NCI-H2171 treated with DMSO at 0.1 percent for 48 hours (cell line): ENCODE measurements at places on chromosomes 2 and 18.

- no peak for DNase-seq
These were observed 59.5 kb upstream of the ID2 start for GRCh38 chr2:8622199-8622911.

DNA sequence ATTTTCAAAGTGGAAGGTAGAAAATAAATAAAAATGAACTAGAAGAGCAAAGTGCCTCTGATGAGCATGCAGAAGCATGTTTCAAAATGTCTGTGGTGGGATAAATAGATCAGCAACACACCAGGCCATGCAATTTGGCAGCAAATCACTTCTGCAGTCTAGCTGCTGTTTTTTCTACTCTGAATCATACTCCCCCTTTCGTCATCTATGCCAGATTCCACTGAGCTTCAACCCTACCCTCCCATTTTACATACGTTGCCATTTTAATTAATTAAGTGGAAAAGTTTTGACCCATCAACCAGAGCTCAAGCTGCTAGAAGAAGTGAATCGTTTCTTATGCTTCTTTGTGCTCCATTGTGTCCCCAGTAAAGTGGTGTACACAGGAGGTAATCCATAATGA lies 79.3 kb downstream of the NRXN1 start:
- no peak for DNase-seq

DNA sequence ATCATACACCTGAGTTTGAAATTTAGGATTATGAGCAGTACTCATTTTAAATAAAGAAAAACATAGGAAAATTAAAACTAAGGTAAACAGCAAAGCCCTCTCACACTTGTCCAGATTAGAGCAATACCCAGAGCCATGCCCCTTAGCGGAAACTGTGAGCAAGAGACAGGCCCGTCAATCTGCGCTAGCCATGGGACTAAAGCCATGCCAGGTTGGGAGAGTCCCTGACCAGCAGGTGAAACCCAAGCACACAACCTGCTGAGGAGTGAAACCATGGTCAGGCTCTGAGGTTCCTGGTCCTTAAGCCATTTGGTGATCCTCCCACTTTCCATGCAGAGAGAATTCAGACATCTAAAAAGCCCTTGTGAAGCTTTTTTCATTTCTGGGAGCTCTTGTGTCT lies 494.3 kb downstream of the STK39 start:
- no peak for DNase-seq

DNA sequence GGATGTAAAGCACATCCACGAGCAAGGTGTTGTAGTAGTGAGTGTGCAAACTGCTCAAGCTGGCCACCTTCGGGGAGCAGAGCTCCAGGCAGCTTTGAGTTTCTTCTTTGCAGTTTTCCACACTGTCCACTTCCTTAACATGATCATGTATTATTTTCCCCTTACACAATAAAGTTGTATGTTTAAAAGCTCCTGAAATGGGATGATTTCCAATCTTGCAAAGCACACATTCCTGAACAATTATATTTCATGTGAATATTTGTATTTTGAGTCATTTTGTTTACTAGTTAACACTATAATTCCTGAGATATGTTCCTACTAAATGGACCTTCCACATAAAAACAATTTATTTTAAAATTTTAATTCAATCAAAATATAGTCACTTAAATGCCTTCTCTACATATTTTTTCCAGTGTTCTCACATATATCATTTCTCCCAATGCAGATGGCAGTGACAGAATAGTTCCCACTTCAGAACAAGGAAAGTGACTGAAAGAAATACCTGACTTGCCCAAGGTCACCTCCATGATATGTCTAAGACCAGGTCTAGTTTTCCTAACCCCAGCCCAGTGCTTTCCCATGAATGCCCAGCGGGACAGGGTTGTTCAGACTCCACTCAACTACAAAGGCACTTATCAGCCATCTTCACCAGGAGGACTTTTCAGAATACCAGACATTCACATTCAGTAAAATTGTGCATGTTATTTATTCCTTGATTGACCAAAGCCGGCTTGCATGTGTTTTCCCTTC lies 5.5 kb downstream of the CYB5A start:
- no peak for DNase-seq

DNA sequence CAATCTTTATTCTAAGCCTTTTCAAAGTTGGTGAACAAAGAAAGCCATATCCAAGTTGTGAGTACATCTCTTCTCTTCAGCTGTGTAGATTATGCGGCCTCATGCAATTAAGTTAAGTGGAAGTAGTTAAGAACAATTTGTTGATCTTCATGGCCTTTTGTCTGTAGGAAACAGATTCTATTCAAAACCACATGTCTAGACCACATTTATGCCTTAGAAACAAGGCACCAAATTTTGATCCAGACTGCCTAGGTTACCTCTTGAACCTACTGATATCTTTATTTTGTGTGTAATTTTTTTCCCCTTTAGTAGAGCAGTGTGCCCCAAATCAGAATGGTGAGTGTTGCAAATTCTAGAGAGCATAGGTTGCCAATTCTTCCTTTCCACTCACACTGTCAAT lies 101.6 kb upstream of the CERS6 start:
- no peak for DNase-seq

DNA sequence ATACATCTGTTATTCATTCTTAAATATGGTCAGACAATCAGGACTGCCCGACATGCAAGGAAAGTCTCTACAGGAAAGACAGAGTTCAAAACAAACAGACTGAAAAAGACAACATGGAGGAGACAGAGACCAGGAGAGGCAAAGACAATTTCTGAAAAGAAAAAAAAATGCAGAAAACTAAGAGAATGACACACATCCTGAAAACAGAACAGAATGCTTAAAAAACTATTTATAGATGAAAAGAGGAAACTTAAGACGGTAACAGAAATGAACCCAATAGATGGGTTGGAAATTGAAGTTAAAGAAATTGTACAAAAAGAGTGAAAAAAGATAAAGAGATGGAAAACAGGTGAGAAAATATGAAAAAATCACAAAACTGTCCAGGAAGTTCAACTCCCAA lies 95.7 kb downstream of the BCL2 start:
- DNase-seq, result no peak

- no peak for DNase-seq
These were observed 6.0 kb upstream of the NFATC1 start for GRCh38 chr18:79389689-79390088.

GRCh38 chr18:26700201-26700600 lies 151.8 kb upstream of the KCTD1 start:
- DNase-seq, result no peak

GRCh38 chr2:42931818-42932195 lies 139.4 kb upstream of the HAAO start:
- DNase-seq, result no peak

DNA sequence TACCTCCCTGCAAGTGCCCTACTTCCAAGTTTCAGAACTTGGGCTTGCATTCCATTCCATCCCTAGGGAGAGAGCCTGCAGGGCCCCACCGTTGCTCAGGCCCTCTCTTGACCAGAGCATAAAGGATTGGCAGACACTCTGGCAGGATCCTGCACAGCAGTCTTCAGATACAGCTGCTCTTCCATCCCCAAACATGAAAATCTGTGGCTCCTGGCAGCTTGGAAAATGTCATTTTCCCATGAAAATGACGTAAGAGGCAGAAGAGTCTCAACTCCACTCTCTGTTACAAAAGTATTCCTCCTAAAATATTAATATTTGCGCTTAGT lies 162.6 kb downstream of the GFPT1 start:
- DNase-seq, result peak; percentile 85

DNA sequence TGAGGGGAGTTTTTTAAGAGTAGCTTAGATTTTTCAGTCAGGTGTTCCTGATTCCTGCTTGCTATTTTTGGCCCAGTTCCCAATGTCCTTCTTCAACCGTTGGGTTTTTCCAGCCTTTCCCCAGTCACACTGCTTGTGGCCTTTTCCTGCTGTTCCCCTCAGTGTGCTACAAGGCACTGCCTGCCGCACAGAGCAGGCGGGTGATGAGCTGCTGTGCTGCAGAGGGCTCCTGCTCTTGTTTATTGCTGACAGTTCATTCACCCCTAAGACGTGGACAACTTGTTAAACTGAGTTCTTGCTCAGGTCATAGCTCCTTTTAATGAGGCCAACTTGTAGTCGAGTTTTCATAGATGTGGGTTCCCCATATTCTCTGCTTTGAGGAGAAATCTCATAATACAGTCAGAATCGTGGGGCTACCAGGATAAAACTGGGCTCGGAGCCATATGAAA lies 20.6 kb downstream of the EIF4E2 start:
- DNase-seq, result no peak

DNA sequence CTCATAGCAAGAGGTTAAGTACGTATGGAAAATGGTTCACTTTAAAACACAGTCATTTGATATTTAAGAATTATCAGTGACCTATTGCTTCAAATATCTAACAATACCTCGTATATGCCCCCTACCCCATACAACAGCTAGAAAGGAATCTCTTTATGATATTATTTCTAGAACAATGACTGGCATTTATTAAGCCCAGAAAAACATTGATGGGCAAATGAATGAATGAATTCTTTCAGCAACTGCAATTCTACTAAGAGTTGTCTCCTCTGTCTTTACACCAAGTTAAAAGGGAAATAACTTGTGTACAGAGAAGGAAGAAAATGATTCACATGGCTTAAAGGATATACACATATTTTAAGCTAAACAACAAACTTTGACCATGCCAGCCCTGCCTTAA lies 384.7 kb downstream of the ERBB4 start:
- DNase-seq, result no peak

DNA sequence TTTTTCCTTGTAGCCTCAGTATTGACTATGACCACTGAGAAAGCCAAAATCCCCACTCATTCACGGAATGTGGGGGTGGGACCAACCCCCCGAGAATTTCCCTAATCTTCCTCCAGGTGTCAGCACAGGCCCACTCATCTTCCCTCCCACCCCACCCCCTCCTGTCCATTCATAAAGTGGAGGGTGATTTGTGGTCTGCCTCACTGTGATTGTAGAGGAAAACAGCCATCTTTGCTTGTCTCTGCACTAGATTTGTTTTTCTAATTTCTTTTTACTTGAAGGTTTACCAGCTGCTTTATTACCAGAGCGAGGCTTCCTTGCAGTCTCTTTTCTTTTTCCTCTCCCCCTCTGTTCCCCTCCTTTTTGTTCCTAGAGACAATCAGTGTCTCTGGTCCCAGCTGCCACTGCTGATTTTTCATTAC lies 171.8 kb downstream of the ICOS start:
- peak; percentile 47 for DNase-seq

DNA sequence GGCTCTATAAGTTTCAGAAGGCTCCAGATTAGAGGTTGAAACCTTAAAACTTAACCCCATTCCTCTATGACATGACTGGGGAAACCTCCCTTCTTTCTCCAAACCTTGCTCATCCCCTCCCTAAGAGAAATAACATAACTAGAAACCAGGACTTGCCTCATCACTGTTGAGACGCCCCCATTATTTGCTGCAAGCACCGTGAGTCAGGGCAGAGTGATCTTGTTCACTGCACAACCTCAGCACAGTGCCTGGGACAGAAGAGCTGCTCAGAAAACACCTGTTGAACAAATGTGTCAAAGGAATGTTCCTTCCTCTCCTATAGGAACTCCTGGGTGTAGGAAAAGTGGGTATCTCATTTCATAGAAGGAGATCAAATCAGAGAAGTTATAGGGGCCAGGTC lies 132.7 kb upstream of the CTAGE1 start:
- no peak for DNase-seq

DNA sequence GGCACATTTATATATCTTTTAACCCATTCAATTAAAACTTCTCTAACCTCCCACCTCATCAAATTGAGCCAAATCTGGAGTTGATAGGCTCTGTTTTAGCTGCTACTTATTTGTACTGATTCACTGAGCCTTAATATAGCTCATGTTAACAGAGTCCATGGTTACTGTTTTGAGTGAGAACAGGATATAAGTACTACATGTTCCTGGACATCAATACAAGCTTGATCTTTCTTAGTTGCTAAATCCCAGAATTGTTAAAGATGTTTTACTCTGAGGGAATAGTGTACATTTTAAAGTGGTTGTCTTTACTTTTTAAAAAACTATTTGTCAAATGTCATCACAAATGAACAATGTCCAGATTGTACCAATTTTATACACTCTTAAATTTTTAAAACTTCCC lies 157.7 kb downstream of the RPRM start:
- no peak for DNase-seq

GRCh38 chr2:71794611-71795010 lies 341.2 kb downstream of the DYSF start:
- no peak for DNase-seq

- DNase-seq, result no peak
These were observed 251.9 kb downstream of the FBXO15 start for GRCh38 chr18:73895701-73896100.

GRCh38 chr2:160406591-160407392 lies 86.8 kb downstream of the RBMS1 start:
- peak; percentile 74 for DNase-seq

DNA sequence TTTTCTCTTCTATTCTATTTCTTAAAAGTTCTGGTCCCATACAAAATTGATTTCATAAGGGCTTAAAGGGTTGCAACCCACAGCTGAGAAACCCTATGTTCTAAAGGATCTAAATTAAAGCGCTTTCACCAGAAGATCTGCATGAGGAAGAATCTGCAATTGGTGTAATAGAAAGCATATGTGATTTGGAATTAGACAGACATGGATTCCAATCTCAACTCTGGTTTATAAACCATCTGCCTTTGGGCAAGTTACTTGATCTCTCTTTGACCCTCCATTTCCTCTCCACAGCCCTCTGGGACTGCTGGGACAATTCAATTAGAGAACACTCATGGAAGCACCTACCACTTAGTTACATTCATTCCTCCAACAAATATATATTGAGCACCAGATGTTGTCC lies 178.7 kb downstream of the ANTXR1 start:
- DNase-seq, result peak; percentile 18

DNA sequence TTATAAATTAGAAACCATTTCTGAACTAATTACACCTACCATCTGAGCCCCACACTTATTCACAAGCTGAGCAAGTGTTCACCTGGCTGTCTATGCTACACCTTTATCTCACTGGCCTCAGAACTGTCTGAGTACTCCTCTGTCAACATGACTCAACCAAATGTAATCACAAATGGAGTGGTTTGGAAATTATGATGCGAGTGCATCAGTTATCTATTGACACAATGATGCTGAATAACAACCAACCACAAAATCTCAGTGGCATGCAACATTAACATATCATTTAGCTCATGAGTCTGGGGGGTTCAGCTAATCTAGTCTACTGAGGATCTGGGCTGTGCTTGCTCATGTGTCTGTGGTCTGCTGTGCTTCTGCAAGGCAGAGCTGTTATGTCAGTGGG lies 184.2 kb upstream of the NXPH2 start:
- no peak for DNase-seq

DNA sequence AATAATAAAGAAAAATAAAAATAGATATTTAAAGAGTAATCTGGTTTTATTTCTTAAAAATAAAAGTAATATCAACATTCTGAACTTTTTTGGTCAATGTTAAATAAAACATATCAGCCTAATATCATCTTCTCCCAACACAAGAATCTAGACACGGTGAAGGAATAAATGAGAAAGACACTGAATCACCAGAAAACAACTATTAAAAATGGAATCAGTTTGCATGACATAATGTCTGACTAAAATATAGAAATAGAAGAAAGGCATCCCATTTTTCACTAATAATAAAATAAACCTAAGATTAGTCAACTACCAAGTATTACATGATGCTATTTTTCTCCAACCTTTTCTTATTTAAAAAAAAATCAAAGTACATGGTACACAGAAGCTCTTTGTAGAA lies 30.8 kb upstream of the TNFAIP6 start:
- DNase-seq, result no peak
